EH (cell line): ENCODE measurements at places on chromosomes 13 and 19.

DNA sequence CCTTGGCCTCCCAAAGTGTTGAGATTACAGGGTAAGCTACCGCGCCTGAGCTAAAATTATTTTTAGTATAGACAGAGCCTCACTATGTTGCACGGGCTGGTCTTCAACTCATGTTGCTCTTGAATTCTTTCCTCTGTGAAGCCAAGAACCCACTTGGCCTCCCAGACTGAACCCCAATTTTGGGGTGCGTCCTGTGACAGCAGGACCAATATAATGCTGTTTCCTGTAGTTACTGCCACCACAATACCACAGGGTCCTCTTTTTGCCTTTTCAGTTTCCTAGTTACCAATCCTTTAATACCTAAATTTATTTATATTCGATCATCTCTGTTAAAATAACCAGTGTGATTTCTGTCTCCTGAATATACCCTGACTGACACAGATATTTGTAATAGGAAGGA lies 32.9 kb downstream of the TSKS start:
- no peak for DNase-seq

DNA sequence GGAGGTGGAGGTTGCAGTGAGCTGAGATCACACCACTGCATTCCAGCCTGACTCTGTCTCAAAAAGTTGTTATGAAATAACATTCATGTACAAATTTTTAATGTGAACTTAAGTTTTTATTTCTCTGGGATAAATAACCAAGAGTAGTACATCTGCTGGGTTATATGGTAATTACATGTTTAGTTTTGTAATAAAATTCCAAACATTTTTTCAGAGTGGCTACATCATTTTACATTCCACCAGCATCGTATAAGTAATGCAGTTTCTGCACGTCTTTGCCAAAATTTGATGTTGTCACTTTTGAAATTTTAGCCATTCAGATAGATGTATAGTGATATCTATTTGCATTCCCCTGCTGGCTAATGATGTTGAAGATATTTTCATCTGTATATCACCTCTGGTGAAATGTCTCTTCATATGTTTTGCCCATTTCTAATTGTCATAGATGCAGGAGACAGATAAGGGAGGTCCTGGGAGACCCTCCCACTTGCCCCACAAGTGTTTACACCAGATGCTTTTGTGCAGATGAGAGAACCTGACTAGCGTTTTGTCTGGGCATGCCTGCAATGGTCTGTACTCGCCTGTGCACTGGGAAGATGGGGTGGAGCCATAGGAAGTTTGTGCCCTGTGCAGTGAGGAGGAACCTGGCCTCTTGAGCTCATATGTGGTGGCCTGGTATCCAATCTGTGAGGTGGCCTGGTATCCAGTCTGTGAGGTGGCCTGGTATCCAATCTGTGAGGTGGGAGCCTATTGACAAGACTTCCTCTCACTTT lies 12.7 kb upstream of the KBTBD6 start:
- peak; percentile 81 for DNase-seq

GRCh38 chr19:49872245-49873128 lies 4.7 kb downstream of the AKT1S1 start:
- no peak for DNase-seq

DNA sequence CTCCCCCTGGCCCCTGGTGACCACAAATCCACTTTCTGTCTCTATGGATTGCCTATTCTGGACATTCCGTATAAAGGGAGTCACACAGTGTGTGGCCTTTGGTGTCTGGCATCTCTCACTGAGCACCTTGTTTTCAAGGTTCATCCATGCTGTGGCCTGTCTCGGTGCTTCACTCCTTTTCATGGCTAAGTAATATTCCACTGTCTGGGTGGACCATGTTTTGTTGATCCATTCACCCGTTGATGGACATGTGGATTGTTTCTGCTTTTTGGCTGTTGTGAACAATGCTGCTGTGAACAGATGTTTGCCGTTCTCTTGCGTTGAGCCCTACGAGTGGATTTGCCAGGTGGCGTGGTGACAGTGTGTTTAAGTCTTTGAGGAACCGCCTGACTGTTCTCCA lies 10.6 kb downstream of the EVI5L start:
- DNase-seq = no peak

GRCh38 chr13:29497137-29497654 lies 98.3 kb downstream of the SLC7A1 start:
- no peak for DNase-seq

DNA sequence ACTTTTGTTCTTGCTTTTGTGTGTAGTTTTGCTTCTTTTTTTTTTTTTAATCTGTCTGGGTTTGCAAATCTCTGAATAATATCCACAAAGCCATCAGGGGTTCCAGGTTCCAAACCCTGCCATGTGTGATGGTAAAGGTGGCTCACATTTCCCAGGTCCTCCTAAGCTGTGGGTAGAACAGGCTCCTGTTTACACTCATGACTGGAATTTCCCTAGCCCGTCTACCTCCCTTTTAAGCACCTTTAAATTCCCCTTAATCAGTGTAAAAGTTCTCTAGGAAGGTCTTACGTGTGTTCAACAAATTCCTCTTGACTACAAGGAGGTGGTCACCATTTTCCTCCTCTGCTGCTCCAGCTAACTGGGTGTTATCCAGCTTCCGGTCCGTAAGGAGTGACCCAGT lies 62.8 kb downstream of the EFNB2 start:
- no peak for DNase-seq

GRCh38 chr13:29857085-29857484 lies 6.7 kb upstream of the UBL3 start:
- DNase-seq = no peak

GRCh38 chr13:42559057-42559456 lies 14.9 kb upstream of the TNFSF11 start:
- DNase-seq = no peak

DNA sequence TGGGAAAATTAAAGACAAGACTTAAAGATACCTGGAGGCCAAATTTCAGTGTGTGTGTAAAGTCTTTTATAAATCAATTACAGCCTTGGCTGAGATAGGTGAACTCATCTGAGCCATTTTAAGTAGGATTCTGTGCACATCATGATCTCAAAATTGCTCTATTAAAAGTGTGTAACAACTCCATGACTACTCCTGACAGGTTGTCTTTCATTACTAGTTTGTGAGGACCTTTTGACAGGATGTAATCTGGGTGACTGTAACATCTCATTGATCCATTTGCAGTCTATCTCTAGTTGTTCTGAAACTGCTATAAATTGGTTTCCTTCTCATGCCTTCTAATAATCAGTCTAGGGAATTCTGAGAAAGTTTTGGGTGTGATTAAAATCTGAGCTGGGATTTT lies 753.3 kb downstream of the SLITRK5 start:
- DNase-seq = no peak

- no peak for DNase-seq
Measured at GRCh38 chr13:106234636-106235035, 300.8 kb downstream of the EFNB2 start.

GRCh38 chr19:17385878-17386611 lies 8.0 kb downstream of the CCDC194 start:
- DNase-seq = peak; percentile 62

DNA sequence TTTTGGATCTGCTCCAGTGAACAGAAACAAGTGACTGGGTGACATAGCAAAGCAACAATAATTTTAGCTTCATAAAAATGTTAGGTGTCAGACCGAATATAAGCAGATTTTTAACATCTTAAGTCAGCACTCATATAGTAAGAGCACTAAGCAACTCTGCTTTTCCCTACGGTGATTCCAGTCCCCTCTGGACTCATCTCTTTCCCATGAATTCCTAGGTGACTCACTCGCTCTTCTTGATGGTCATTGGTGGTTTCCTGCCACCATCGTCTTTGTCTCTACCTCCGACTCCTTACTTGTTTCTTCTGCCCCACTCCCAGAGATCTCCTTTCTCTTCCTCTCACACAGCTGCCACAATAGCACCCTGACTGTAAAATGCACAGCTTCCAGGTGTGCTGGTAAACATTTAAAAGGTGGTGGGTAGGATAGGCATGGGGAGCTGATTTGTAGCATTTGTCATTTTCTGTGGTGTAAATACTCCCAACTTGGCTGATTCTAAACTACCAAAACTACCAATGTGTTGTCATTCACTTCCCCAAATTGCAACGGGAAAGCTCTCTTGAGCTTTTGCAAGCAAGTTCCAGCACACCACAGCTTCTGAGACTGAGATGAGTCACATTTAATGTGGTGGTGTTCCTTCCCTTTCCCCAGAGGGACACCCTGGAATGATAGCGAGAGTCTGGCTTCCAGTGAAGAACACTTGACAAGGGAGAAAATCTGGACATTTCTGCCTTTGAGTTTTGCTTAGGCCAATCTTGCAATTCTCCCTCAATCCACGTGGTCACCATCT lies 42.8 kb upstream of the CLDN10 start:
- peak; percentile 46 for DNase-seq

GRCh38 chr13:95573221-95573620 lies 20.7 kb downstream of the CLDN10 start:
- peak; percentile 23 for DNase-seq

DNA sequence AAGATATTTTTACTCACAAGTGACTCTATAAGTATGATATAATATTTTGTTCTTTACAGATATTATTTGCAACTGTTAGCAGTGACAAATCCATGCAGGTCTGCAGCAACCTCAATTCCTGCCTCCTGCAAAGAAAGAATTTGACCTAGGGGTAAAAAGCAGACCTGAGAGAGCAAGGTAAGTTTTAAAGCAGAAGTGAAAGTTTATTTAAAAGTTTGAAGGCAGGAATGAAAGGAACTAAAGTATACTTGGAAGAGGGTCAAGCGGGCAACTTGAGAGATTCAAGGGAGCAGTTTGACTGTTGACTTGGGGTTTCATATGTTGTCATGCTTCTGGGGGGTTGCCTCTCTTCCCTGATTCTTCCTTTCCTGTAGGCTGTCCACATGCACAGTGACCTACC lies 520.1 kb upstream of the PCDH20 start:
- no peak for DNase-seq

DNA sequence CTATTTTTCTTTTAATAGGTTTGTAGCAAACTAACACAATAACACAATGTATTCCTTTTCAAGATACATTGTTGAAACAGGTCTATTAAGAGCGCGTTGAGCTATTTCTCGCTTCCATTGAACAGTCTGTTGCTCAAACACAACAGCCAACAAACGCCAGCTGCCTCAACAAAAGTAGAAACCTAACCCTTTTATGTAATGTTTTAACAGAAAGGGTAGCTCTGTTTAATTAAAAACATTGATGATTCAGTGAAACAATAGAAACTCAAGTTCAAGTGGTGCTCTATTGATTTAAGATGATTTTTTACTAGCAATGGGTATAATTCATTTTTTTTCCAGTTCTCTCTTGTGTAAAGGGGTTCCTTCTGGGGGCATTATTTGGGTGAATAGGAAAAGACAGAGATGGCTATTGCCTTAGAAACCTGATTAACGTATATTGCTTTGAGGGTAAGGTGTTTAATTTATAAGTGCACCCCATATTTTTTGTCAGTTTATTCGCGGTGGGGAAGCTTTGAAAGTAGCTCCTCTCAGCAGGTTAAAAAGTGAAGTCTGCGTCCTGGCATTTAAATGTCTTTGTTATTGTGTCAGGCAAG lies 14.9 kb downstream of the ZIC2 start:
- no peak for DNase-seq

DNA sequence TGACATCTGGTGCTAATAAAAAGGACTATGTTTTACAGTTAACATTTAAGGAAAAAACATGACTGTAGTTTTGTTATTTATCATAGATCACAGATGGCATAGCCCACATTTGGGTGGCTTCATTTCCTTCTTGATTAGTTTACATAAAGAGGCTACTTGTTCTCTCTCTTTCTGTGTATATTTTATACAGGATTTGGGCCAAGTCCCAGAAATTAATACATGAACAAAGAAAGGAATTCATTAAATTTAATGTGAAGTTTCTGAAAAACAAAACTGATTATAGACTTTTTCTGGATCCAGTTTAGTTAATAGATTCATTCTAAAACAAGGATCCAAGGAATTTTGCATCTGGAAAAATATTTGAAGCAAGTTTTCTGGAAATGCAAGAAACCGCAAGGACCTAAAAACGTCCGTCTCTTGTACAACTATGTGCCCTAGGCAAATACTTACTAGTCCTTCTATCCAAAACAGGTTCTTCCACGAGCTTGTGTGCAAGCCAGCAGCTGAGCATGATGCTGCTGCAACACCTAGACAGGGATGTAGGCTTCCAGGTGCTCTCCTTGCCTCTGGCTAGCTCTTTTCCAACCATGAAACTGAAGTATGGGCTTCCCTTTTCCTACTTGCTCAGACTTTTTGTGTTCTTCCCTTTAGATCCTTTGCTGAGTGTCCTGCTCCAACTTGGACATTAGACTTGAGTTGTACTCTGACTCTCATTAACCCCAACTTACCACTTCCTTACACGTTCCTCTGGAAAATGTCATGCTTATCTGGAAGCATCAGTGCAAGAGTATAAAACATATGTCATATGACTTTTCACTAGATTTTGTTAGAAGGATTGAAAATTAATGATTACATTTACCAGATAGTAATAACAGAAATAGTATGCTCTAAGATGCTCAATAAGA lies 161.5 kb upstream of the STARD13 start:
- DNase-seq = peak; percentile 79

GRCh38 chr19:10113964-10114650 lies 2.6 kb downstream of the P2RY11 start:
- no peak for DNase-seq

DNA sequence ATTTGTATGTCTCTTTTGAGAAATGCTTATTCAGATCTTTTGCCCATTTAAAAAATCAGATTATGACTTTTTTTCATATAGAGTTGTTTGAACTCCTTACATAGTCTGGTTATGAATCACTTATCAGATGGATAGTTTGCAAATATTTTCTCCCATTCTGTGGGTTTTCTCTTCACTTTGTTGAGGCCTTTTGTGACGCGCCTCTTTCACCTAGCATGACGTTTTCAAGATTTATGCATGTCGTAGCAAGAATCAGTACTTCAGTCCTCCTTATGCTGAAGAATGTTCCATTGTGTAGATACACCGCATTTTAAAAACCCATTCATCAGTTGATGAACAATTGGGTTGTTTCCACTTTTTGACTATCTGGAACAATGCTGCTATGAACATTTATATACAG lies 13.4 kb downstream of the PABPC3 start:
- no peak for DNase-seq

DNA sequence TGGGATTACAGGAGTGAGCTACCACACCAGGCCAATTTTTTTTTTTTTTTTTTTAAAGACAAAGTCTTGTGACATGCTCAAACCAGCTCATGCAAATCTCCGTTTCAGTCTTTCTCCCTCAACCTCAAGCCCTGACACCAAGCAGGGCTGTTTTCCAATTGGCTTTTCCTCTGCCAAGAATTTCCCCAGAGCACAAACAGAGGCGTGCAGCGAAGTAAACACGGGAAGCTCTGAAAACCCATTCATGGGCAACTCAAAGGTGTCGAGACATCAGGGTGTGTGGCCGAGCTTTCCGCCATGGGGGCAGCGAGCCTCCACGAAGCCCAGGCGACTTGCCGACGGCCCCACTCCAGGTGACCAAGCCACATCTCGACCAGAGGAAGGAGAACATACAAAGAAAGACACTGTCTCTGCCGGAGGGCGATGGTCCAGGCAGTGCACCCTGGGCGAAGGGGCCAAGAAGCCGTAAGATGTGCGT lies 70.0 kb downstream of the INSR start:
- DNase-seq = no peak

GRCh38 chr13:23730251-23730650 lies 158.9 kb downstream of the MIPEP start:
- DNase-seq = no peak
